Glutamatergic neuron (in vitro differentiated cells): ENCODE measurements at places on chromosomes 3 and 15. TPM values are rescaled to one million over a fixed set of nuclear protein-coding genes. Genes with fewer than 3 reads are reported as not detected.

DNA sequence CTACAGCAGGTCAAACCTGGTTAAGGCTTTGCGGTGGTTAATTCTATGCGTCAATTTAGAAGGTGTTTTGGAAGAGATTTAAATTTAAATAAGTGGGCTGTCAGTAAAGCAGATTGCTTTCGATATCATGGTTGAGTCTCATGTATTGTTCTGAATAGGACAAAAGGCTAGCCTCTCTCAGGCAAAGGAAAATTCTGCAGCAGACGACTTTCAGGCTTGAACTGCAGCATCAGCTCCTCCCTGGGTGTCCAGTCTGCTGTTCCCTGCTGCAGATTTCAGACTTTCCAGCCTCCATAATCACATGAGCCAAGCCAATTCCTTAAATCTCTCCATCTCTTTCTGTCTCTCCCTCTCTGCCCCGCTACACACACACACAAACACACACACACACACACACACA is 143.2 kb downstream of the TUSC7 start:
- H3K27me3 ChIP-seq = no peaks in the 10 kb centered on the region
- DNase-seq = no peak
- H3K4me1 ChIP-seq = peaks cover 6% of the 10 kb centered on the region
- H3K27ac ChIP-seq = no peak overlapping the region
- no peak overlapping the region for H3K4me3 ChIP-seq

GRCh38 chr3:71358243-71358642 is 225.3 kb downstream of the FOXP1 start:
- H3K4me1 ChIP-seq = peaks cover 3% of the 10 kb centered on the region
- no peak for DNase-seq
- H3K4me3 ChIP-seq = no peak overlapping the region
- H3K36me3 ChIP-seq = no peaks in the 10 kb centered on the region
- H3K27me3 ChIP-seq = no peaks in the 10 kb centered on the region
- no peak overlapping the region for H3K27ac ChIP-seq

The TRIM42 gene
- not detected for total RNA-seq

- peaks cover 6% of the 10 kb centered on the region for H3K27me3 ChIP-seq
- DNase-seq = no peak
- H3K4me3 ChIP-seq = no peak overlapping the region
Measured at GRCh38 chr3:44516230-44516629, 38.8 kb upstream of the ZNF445 start.

The C3orf62 gene
- 7.5 TPM for total RNA-seq

The TGM4 gene
- total RNA-seq = not detected

The CLCN2 gene
- 17.8 TPM for total RNA-seq

The DGKG gene
- 24.1 TPM for total RNA-seq

GRCh38 chr3:39668420-39668819 is 141.0 kb upstream of the MYRIP start:
- DNase-seq = no peak
- H3K36me3 ChIP-seq = no peaks in the 10 kb centered on the region
- no peaks in the 10 kb centered on the region for H3K4me1 ChIP-seq
- no peaks in the 10 kb centered on the region for H3K27me3 ChIP-seq

- no peaks in the 10 kb centered on the region for H3K27me3 ChIP-seq
- no peak overlapping the region for H3K27ac ChIP-seq
- DNase-seq = no peak
- H3K4me1 ChIP-seq = peaks cover 15% of the 10 kb centered on the region
Measured at GRCh38 chr15:87711026-87711425, 545.5 kb downstream of the NTRK3 start.

The RASL12 gene
- 0.44 TPM for total RNA-seq

The CYP8B1 gene
- total RNA-seq = not detected

The RAB6B gene
- total RNA-seq = 222 TPM

DNA sequence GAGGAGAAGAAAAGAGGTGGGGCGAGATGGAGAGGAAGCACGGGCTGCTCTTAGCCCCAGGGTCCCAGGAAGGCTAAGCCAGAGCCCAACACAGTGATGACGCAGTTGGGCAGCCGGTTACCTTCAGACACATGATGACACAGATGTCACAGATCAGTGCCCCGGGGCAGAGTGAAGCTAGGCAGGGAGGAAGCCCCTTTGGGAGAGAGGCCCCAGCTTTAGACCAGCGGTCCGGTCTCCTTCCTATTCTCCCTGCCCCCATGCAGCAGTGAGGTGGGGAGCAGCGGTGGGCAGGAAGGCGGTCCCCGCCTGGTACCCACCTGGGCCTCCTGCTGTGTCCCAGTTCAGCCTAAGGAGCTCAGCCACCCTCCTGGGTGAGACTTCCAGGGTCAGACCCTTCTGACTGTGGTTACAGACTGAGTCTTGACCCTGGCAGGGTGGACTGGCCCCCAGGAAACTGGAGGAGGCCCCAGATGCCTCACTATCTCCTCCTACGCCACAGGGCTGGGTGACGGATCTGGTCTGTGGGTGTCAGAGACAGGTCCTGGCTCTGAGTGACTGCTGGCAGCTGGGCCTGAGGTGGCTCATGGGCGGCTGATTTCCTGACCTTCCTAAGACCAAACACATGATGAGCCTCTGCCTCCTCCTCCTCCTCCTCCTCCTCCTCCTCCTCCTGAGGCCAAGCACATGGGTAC is 38.8 kb upstream of the LINGO1 start:
- no peak overlapping the region for H3K27ac ChIP-seq
- no peaks in the 10 kb centered on the region for H3K36me3 ChIP-seq
- peaks cover 34% of the 10 kb centered on the region for H3K4me1 ChIP-seq
- H3K4me3 ChIP-seq = no peak overlapping the region

DNA sequence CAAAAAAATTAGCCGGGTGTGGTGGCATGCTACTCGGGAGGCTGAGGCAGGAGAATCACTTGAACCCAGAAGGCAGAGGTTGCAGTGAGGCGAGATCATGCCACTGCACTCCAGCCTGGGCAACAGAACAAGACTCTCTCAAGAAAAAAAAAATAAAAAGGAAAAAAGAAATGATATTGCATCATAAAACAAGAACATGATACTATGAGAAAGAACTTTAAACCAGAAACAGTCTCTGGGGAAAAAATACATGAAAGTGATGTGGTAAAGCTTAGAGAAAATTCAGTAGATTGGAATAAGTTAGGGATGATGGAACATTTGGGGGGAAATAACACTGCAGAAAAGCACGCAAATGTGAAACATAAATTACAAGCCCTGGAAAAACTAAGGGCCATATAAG is 54.7 kb downstream of the CRYGS start:
- peaks cover 4% of the 10 kb centered on the region for H3K36me3 ChIP-seq
- H3K27ac ChIP-seq = no peak overlapping the region
- no peaks in the 10 kb centered on the region for H3K27me3 ChIP-seq
- no peak for DNase-seq

DNA sequence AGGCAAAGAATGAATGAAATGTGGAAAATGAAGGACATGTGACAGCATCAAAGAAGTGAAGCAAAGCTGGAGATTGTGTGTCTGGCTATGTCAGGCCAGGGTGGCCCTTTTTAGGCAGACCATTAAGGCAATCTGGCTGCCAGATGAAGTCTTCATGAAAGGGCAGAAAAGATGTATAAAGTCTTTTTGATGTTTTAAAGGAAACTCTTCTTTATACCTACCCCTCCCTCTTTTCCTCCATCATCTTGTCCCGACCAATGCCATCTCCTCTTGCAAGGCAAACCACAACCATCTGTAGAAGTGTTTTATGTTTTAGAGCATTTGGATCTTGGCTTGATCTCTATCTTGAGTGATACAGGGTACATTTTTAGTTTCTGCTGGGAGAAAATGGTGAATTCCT is 259.2 kb downstream of the LSAMP start:
- no peaks in the 10 kb centered on the region for H3K36me3 ChIP-seq
- peaks cover 2% of the 10 kb centered on the region for H3K27me3 ChIP-seq
- no peak for DNase-seq
- no peak overlapping the region for H3K4me3 ChIP-seq
- H3K4me1 ChIP-seq = peaks cover 8% of the 10 kb centered on the region

The TTLL13 gene
- total RNA-seq = not detected

The EFHB gene
- total RNA-seq = 0.76 TPM

- H3K27ac ChIP-seq = no peak overlapping the region
- no peaks in the 10 kb centered on the region for H3K4me1 ChIP-seq
- DNase-seq = no peak
- H3K27me3 ChIP-seq = no peaks in the 10 kb centered on the region
- H3K36me3 ChIP-seq = no peaks in the 10 kb centered on the region
- no peak overlapping the region for H3K4me3 ChIP-seq
Measured at GRCh38 chr15:38540510-38540909, 24.1 kb downstream of the RASGRP1 start.

DNA sequence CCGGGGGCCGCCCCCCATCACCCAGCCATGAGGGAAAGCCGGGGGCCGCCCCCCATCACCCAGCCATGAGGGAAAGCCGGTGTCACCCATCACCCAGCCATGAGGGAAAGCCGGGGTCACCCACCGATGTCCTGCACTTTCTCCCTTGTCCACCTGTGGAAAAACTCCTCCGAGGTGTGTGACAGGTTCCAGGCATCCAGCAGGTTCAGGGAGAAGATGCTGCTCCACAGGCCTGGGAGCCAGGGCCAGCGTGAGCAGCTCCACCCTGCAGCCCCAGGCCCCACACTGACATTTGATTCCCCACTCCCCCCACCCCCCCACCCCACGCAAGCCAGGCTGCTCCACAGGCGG is 15.5 kb upstream of the EHD4 start:
- peak; percentile 9 for DNase-seq
- H3K27me3 ChIP-seq = peaks cover 5% of the 10 kb centered on the region
